PC-9 (cell line): ENCODE measurements at places on chromosomes 4 and X. TPM values are rescaled to one million over a fixed set of nuclear protein-coding genes. Genes with fewer than 3 reads are reported as not detected.
A peak's percentile ranks its signal among the peaks of the same experiment; 100 is the strongest.

Gene FGF16
- total RNA-seq: not detected in 2 replicates

DNA sequence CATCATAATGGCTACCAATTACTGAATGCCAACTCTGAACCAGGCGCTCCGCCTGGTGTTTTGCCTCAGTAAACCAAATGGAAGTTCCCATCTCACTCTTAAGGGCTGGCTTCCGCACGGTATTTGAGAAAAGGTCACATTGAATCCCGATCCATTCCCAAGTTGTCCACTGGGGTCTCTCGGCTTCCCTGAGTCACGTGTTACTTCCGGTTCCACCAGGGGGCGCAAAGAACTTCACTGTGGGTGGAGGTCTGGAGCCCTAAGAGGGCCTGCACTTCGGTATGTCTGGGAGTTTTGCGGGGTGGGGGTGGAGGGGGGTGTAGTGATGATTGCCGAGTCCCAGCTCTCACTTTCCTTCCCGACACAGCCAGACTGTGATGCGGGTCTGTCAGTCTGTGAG lies 13.4 kb upstream of the NHS start:
- no peak overlapping the region for H3K27ac ChIP-seq
- no peak overlapping the region for H3K4me3 ChIP-seq
- H3K27me3 ChIP-seq: no peaks in the 10 kb centered on the region
- no peaks in the 10 kb centered on the region for H3K36me3 ChIP-seq
- no peaks in the 10 kb centered on the region for H3K4me1 ChIP-seq

- H3K27ac ChIP-seq: no peak overlapping the region
- no peaks in the 10 kb centered on the region for H3K27me3 ChIP-seq
- no peak for DNase-seq
- no peaks in the 10 kb centered on the region for H3K36me3 ChIP-seq
- H3K4me1 ChIP-seq: no peaks in the 10 kb centered on the region
These were observed 9.2 kb downstream of the MAMLD1 start for GRCh38 chrX:150372280-150372679.

GRCh38 chrX:103414561-103414960 lies 38.2 kb downstream of the BEX3 start:
- no peak for DNase-seq
- no peaks in the 10 kb centered on the region for H3K36me3 ChIP-seq
- H3K27me3 ChIP-seq: no peaks in the 10 kb centered on the region
- H3K4me1 ChIP-seq: no peaks in the 10 kb centered on the region
- no peak overlapping the region for H3K4me3 ChIP-seq
- no peak overlapping the region for H3K27ac ChIP-seq

- H3K27me3 ChIP-seq: no peaks in the 10 kb centered on the region
- no peaks in the 10 kb centered on the region for H3K36me3 ChIP-seq
- peak; percentile 86 for DNase-seq
- no peak overlapping the region for H3K4me3 ChIP-seq
- peak overlapping the region; percentile 80 for H3K27ac ChIP-seq
These were observed 63.6 kb downstream of the PALLD start for GRCh38 chr4:168560184-168561180.
